Activated CD4-positive, alpha-beta memory T cell treated with anti-CD3 and anti-CD28 coated beads for 36 hours (primary cell): ENCODE measurements at places on chromosomes 3 and 15.

DNA sequence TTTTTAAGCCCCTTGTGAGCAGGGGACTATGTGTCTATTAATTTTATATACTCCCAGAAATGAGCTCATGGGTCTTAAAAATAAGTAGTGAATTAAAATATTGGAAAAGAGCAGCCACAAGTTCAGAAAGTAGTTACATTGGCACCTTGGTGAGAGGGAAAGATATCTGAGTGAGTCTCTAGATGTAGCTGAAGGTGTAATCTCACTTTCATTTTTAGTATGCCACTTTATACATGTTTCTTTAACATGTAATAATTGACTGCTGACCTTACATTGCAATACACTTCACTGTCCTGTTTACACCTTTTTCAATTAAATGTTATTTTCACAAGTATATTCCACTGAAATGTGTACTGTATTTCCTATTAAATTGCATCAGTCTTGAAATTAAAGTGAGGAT, 12.1 kb upstream of the PAK6 start:
- DNase-seq = no peak

DNA sequence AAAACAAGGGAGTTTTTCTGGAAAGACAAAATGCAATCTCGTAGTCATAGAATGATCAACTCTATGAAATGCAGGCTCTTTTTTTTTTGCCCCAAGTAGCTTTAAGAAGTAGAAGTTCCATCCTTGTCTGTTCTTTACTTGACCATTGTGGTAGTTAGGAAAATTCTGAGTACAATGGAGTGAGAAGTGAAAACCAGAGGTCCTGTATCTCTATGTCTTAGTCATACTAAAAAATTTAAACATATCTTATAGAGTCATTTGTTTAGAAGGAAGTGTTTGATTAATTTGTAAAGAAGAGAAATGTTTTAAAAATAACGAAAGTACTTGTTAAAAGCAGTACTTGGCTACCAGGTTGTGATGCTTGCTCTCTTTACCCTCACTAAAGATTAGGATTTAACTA, 52.4 kb downstream of the PRKCI start:
- DNase-seq = no peak

GRCh38 chr3:124391774-124392173, 338.5 kb upstream of the UMPS start:
- no peak for DNase-seq

DNA sequence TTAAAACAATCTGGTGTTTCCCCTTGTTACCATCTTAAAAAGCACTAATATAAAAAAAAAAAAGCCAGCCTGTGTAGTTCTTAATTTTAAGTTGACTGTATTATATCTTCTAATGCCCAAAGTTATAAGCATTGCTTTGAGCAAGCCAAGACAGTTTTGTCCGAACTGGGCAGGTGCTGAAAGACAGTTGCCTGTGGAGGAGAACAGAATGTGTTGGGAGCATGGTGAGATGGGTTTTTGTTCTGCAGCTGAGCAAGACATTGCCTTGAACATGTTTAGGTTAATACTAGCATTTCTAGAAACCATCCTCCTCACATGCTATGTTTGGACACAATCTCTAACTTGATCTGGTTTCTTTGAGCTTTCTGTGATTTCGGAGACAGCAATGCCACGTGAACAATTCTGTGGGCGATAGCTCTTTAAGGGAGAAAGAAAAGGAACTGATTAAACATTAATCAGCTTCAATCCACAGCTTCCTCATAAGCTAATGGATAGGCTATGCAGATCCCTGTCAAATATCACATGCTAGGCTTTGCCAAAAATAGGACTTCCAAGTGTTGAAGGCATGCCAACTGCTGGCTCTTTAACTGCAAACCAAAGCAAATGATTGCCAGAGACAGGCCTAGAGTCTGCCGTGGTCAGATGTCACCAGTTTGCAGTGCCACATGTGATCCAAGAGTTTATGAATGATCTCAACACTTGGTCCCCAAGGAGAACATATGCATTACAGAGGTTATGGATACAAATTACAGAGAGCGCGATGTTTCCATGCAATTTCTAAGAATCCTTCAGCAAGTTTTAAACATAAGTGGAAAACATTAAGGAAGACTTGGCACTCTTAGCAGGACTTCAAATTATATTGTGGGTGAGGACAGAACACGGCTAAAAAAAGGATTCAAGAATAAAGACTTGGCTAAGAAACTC, 428.1 kb downstream of the ROBO2 start:
- no peak for DNase-seq

- no peak for DNase-seq
Observed at GRCh38 chr3:66041116-66041515, 2.4 kb upstream of the MAGI1 start.

GRCh38 chr3:9088441-9089353, 125.4 kb upstream of the RAD18 start:
- DNase-seq = no peak

GRCh38 chr3:127482216-127483004, 108.1 kb downstream of the TPRA1 start:
- DNase-seq = no peak

GRCh38 chr3:189941679-189942078, 179.0 kb downstream of the P3H2 start:
- DNase-seq = peak; percentile 31

- no peak for DNase-seq
Observed at GRCh38 chr3:188082031-188082430, 71.9 kb upstream of the LPP start.

DNA sequence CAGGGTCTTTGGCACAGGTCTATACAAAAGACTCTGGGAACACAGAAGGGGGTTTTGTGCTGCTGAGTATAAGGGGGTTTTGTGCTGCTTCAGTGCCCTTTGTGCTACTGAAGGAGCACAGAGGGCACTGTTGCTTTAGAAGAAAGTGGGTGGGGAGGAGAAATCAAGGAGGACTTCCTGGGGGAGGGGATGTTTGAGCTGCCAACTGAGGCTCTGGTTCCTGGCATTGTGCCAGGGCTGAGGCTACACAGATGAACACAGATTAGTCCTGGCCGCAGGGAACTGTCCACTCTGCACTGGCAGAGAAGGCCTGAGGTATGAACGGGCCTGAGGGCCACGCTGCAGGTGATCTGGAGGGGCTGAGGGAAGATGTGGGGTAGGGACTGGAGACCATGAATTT, 32.2 kb upstream of the SEC13 start:
- DNase-seq = no peak
